Large intestine (tissue), 12 donors: ENCODE measurements at places on chromosomes 5 and 9. TPM values are rescaled to one million over a fixed set of nuclear protein-coding genes. Genes with fewer than 3 reads are reported as not detected.

COL15A1 gene
- polyA plus RNA-seq = 19.7 TPM

CBY3 gene
- 1.2 TPM for polyA plus RNA-seq

DNA sequence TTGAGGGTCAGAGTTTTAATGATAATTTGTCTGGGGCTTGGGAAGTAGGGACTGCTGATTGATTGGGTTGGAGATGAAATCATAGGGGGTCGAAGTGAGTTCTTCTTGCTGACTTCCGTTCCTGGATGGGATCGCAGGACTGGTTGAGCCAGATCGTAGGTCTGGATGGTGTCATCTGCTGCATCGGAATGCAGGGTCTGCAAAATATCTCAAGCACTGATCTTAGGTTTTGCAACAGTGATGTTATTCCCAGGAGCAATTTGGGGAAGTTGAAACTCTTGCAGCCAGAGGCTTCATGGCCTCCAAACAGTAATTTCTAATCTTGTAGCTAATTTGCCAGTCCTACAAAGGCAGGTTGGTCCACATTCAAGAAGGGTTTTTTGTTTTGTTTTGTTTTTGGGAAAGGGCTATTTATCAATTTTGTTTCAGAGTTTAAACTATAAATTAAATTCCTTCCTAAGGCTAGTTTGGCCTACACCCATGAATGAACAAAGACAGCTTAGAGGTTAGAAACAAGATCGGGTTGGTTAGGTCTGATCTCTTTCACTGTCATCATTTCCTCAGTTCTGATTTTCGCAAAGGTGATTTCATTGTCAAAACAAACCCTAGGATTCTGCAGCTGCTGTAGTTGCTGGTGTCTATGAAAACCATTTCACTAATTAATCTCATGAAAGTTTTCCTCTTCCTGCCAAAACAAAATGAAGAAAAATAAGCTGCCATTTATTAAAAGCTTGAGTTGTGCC is 388.0 kb downstream of the TMEM232 start:
- no peak for DNase-seq

- DNase-seq = no peak
Observed at GRCh38 chr5:37396352-37396751, 17.2 kb downstream of the WDR70 start.

GRCh38 chr5:109005297-109006009 is 257.8 kb downstream of the FER start:
- DNase-seq = no peak

GRCh38 chr5:37940931-37941623 is 101.2 kb upstream of the GDNF start:
- no peak for DNase-seq
